ENCODE measurements at places on chromosomes 13 and 19. TPM values are rescaled to one million over a fixed set of nuclear protein-coding genes. Genes with fewer than 3 reads are reported as not detected.

Gene MAST1
- total RNA-seq: 1.4 TPM

Gene DACH1
- total RNA-seq: under 0.01 TPM

Gene APOC4
- total RNA-seq: not detected

Gene C5AR1
- not detected for total RNA-seq

Gene LGALS14
- total RNA-seq: not detected

Gene ADM5
- total RNA-seq: 2.3 TPM

Gene RAB3A
- total RNA-seq: 0.18 TPM

Gene IFI30
- not detected for total RNA-seq

Gene PABPC3
- under 0.01 TPM for total RNA-seq

Measured in myometrial cell (primary cell).